ENCODE measurements at places on chromosomes 2 and 18.

DNA sequence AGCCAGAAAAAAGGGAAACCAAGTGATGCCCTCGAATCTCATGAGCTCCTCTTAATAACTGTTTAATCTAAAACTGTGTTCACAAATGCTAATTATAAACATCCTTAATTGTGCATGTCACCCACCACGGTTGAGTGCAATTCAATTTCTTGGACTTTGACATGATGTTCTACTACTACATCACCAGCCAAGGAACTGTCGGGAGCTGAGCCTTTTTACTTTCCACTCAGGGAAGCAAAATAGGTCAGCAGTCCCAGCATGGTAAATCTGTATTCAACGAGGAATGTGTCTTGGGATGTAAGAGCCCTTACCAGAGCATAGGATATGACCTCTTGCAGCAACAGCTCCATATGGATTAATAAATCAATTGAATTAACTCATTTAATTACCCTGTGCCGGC is 20.8 kb upstream of the REG3G start:
- no peak for DNase-seq

DNA sequence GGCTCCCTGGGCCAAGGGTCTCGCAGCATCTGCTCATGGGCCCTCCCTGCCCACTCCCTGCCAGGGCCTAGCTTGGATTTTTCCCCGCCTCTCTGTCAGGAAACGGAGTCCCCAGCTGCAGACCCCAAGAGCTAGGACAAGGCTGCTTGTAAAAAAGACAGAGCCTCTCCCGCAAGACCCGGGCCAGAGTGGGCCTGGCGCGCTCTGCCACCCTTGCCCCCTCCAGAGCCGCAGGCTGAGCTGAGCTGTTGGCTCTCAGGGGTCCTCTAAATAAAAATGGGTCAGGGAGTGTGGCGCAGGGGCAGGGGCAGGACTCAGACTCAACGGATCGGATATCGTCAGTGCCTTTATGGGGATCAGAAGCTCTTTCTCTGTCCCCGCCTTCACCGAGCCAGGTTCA is 112.6 kb downstream of the CABLES1 start:
- no peak for DNase-seq

- DNase-seq: no peak
Measured at GRCh38 chr18:10169064-10169562, 255.3 kb downstream of the VAPA start.

DNA sequence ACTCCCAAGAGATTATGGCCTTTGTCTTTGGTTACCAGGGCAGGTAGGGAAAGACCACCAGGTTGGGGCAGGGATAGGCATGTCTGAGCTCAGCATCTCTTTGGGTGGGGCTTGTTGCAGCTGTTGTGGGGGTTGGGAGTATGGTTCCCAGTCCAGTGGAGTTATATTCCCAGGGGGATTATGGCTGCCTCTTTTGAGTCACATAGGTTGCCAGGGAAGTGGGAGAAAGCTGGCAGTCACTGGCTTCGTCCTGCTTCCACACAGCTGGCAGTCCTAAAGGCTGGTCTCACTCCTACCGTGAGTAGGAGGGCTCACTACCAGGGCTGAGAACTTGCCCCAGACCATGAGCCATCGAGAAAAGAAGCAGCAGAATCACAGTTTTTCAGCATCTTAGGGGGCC is 79.1 kb downstream of the LYPD6 start:
- no peak for DNase-seq

- no peak for DNase-seq
Measured at GRCh38 chr2:119253114-119253702, 29.6 kb downstream of the STEAP3 start.

- no peak for DNase-seq
Measured at GRCh38 chr2:102074152-102074783, 68.3 kb upstream of the IL1R1 start.

DNA sequence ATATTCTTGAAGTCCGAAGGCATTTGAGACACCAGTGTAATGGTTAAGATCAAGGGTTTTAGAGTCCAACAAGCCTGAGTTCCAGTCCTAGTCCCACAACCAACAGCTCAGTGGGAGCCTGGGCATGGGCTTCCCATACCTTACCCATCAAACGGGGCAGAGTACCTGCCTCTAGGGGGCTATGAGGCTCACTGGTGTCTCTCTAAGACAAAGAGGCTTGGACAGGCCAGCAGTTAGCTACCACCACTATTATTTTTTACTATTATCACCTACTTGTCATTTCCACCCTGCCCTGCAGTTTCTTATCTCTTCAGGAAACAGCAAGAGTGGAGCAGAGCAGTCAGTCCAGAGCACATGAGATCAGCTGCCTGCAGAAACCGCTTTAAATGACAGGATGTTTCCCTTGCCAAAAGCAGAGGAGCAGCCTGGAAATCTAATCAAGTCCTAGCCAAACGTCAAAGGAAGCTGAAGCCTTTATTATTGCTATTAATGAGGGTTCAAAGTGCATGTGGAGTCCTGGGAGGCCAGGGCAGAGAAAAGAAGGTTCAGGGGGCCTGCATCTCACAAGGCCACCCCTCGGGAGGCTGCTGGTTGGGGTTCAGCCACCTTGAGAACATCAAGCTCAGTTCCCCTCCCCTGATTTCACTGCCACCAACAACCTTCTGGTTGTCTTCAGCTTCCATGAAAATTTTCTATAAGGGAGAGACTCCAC is 66.6 kb downstream of the STPG4 start:
- no peak for DNase-seq

DNA sequence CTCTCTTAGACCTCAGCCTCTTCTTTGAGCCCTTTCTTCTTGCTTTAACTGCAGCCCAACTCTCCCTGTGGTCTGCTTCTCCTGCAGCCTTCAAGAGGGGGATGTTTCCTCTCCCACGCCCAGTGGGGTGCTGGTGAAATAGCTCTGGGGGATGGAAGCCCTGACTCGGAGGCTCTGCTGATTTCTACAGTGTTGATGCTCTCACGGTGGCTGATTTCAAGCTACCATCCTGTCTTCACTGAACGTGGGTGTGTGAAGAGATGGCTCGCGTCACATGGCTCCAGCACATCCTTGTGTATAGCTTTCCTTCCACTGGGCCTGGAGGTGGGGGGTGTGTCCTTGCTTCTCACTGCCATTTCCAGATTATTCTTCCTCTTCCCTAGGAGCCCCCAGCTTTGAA is 20.0 kb downstream of the MPP4 start:
- DNase-seq: no peak

- no peak for DNase-seq
Measured at GRCh38 chr2:240519396-240520129, 38.2 kb downstream of the ANKMY1 start.

DNA sequence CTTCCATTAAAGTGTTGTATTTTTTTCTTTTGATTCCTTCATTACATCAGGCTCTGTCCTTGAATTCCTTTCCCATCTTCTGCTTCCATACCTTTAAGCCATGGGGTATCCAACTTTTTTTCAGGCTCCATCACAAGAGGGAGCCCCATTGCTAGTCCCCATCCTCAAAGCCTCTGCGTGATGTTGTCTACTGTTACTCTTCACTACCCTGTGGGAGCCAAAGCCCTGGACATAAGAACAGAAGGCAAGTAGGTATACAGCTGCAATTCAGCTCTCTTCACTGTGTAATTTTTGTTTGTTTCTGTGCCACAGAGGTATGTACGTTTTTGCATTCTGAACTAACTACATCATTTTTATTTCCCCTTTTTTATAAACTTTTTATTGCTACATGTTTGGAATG is 36.6 kb upstream of the CCNYL1 start:
- DNase-seq: no peak

GRCh38 chr2:101521487-101521886 is 46.6 kb upstream of the RFX8 start:
- no peak for DNase-seq

- DNase-seq: no peak
Measured at GRCh38 chr18:60411715-60412114, 39.1 kb upstream of the MC4R start.

GRCh38 chr2:8592736-8593135 is 89.1 kb upstream of the ID2 start:
- no peak for DNase-seq

DNA sequence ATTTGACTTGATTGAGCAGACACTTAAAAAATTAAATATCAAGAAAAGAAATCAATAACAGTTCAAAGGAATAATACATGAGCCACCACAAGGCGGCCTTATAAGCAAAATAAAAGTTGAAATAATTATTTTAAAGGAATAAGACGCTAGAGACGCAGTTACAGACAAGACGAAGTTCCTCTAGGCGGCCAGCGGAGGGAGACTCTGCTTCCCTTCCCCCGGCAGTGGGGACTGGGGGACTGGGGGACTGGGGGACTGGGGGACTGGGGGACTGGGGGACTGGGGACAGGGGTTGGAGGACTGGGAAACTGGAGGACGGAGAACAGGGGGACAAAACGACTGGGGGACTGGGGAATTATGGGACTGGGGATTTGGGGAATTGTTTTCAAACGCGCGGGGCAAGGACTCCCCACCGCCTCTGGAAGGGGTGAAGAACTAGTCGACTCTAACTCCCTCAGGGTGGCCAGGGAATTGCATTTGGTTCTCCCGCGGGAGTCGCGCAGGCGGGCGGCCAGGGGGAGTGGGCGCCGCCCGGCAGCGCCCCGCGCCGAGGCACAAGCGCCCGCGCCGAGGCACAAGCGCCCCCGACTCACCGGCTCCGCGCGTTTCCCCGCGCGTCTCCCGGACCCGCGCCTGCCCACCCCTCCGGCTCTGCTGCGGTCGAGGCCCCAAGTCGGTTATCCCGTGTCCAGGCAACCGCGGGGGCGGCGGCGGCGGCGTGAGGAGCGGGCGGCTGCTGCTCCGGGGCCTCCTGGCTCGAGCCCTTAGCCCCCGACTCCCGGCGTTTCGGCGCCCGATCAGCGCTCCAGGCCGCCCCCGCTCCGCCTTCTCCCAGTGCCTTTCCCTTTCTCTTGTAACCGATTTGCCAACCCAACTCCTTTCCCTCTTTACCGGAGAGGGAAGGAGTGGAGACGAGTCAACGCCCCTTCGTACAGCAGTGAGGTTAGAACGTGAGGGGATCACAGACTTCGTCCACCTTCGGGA is at the start of gene CCDC178:
CCDC178 (minus strand) TSS at position 662 of the 984 bp plus-strand sequence. CDS start 28,633 bp downstream, outside the sequence.
- DNase-seq: no peak

DNA sequence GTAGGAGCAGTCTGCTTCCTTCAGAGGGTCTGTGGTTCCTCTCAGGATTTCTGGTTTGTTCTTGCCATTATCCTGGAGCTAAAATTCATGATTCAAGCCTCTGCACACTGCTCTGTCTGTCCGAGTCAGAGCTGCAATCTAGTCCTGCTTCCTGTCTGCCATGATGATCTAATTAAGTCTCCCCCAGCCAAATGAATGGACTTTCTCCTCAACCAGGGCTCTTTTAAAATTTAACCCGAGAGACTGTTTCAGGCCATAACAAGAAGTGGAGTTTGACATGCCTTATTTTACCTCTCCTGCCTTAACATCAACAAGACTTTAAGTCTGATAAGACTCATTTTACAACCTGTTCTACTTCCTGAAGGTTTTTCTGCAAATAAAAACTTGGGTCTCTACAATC is 1009.6 kb upstream of the DDX18 start:
- no peak for DNase-seq

GRCh38 chr2:210188190-210188589 is 17.0 kb upstream of the KANSL1L start:
- no peak for DNase-seq

DNA sequence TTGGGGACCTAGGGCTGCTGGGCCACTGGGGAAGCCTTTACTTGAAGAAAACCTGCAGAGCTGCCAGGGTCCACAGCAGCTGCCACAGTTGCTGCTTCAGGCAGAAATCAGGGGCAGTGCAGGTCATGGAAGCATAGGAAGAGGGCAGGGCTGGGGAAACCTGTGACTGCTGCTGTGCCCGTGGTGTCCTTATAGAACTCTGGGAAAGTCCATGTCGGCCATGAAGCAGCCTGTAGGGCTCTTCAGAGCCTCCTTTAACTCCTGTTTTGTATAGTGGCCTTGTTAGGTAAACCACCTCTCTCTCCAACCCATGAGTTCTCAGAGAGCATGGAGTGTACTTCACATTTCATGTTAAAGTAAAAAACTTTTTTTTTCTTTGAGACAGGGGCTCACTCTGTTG is 62.1 kb downstream of the SMAD4 start:
- no peak for DNase-seq

DNA sequence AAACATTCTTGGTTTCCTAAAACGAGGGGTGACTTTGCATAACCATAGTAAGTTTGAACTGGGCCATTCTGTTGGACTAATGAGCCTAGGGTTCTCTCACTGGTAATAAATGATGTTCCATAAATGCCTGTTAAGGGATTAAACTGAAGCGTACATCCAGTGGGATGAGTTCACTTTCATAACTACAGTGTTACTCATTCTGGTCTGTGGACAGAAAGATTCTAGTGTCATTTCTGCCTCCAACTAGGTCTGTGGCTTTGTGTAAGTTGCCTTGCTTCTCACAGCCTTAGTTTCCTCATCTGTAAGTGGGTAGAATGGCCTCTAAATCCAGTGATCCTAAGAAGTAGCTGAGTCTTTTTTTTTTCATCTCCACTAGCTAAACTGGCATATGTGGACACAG is 1860.6 kb upstream of the PIK3C3 start:
- no peak for DNase-seq

GRCh38 chr18:70355620-70356385 is 67.0 kb downstream of the SOCS6 start:
- no peak for DNase-seq

DNA sequence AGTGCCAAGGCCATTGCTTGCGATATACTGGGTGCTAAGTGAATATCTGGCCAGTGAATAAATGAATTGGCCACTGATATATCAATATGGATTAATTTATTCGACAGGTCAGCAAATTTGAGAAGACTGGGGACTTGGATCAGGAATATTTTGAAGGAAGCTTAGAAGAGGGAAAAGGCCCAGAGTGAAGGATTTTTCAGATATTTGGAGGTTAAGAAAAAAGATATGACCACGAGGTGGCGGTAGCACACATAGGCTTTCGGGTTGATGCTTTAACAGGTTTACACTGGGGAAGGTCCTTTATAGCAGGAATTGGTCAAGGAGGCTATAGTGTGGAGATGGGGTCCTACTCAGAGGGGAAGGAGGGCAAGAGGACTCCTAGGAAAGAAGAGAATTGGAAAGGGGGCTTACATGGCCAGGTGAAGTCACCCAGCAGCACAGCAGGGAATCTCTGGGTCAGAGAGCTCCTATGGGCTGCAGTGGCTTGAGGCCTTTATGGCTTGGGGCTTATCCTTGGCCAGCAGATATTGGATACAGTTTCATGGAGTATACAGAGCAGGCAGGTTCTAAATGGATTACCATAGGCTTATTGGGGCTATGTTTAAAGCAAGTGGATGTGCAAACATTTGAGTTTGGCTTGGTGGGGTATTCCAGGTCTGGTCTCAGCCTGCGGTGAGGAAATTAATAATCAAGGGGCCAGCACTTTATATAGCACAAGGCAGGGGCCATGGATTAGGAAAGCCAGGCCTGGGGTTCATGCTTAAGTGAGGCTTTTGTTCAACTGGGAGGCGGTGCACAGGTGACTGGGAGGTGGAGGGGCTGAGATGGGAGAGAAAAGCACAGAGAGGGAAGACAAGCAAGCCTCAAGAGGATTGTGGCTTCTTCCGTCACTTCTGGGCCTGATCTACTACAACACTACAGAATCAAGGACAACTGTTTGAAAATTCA is 9.7 kb downstream of the IL1RN start:
- DNase-seq: no peak

- DNase-seq: no peak
Measured at GRCh38 chr18:40984856-40985255, 970.2 kb upstream of the PIK3C3 start.

- no peak for DNase-seq
Measured at GRCh38 chr2:204046145-204046544, 109.6 kb downstream of the ICOS start.

GRCh38 chr2:45128580-45128997 is 119.3 kb upstream of the SIX2 start:
- DNase-seq: no peak

- no peak for DNase-seq
Measured at GRCh38 chr2:32330136-32330535, 26.7 kb upstream of the BIRC6 start.

All from T-helper 17 cell (primary cell).